ENCODE measurements at places on chromosomes 4 and X. TPM values are rescaled to one million over a fixed set of nuclear protein-coding genes. Genes with fewer than 3 reads are reported as not detected.
A peak's percentile ranks its signal among the peaks of the same experiment; 100 is the strongest.

GRCh38 chr4:52554612-52555355 lies 104.3 kb downstream of the USP46 start:
- DNase-seq: no peak

- no peak for DNase-seq
Observed at GRCh38 chr4:185599553-185600243, 64.4 kb upstream of the PDLIM3 start.

DNA sequence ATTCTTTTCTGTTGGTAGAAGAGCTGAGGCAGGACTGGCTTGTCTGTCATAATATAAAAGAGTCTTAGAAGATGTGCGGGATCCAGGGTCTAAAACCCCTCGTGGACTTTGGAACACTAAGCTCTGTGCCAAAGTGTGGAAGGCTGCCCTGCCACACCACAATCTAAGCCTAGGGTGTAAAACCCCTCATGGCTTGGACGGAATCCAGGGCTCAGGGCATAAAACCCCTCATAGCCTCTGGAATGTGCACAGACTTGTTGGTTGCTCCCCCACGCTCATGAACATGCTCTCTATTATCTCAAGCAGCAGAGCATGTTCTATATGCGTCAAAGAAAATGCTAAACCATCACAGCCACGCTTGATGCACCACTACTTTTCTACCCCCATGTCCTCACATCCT lies 483.6 kb downstream of the GABRG1 start:
- DNase-seq: no peak

DNA sequence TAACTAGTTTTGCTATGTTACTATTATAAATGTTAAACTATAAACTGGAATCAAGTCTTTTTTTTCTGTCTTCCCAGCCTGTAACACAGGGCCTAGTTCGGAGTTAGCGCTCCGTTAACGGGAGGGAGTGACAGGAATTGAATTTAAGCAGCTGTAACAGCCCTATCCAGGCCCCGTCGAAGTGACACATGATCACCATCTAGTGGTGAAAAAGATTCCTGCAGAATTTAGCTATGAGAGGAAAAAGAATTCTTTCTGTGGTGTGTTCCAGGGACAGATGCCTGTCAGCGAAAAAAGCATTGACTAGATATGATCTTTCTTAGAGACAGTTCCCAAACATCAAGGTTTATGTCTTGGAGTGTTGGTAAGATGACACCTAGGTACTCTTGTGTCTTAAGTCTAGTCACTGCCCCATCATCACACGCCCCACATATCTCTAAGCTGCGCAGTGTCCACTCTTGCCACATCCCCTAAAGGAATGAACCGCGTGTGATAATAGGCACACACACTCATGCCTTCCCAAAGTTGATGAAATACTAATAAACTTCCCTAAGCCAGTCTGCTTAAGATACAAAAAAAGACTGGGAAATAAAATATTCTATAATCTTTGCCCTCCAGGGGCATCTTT lies 2.1 kb downstream of the GAB3 start:
- peak; percentile 33 for DNase-seq

GRCh38 chr4:152646221-152646620 lies 33.6 kb downstream of the TMEM154 start:
- no peak for DNase-seq

DNA sequence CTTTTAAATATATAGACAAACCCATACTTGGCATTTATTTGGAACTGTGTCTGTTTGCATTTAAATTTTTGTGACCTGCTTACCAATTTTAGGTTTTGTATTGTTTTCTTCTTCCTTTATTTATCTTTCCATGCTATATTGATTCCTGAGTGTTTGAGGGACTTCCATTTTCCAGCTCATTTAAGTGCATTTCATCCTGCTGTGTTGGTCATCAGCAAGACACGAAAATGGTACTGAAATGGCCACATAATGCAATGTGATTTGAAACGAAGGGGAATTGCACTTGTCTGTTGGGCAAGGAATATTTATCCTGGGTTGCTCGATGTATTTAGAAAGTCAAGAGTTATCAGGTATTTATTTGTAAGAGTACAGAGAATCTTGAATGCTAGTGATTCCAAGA lies 524.3 kb upstream of the MAGEB2 start:
- DNase-seq: no peak

DNA sequence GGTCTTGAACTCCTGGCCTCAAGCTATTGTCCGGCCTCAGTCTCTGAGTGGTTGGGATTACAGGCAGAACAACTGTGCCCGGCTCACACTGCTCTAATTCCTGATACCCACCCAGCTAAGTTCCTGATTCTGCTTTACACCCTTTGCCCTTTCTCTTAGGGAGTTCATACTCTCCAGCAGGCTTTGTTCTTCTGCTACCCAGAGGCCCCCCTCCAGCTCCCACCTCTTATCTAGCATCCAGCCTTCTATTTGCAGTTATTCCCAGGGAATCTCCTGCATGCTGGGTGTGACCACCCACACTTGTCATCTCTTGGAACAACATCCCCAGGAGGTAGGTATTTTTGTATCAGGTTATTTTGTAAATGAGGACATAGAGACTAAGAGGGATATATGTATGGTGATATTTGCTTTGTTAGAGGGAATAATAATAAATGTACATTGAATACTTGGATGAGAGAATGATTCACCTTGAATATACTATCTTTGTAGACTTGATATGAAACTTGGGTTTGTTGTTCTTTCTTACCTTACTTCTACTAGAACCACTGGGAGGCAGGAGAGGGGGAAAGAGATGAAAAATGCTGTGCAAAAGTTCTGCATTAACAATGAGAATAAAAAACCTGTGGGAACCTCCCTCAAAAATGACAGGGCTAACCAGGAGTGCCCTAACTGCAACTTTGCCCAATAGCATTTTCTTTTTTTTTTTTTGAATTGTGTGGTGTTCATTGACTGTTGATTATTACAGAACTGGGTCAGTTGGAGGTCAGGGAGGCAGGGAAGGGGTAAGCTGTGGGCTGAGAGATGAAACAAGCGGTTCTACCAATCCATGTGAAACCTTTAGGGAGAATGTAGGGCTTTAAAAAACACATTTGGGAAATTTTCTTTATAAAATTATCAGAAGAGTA lies 157.4 kb downstream of the SPRY1 start:
- DNase-seq: no peak

DNA sequence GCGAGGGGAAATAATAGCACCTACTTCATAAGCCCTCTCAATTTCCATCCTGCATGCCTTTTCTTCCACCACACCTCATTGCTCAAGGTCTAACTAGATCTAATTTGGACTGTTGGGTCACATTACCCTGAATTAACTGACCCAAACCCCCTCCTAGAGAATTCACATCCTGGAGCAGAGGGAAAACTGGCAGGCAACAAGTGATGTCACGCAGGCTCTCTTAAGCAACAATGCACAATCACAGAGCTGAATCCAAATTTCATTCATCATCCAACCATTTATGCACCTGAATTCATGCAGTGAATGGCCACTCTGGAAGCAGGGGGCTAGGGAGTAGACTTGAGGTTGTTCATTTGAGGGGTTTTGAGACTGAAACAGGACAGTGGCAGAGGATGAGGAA lies 107.7 kb upstream of the HUWE1 start:
- no peak for DNase-seq

DNA sequence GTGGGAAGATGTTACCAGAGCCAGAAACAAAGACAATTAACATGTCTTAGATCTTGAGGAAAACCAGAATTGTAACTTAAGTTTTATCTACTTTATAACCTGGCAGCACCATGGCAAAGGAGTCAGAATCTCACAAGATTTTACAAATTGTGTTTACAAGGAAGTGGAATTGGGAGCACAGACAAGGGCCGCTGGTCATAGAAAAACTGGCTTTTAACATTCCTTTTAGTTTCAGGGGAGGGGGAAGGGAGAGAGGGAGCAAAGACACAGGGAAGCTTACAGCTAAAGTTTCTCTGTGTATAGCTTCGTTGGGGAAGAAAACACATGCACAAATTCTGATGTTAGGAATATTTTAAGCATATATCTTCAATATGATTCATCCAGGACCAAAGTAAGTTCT lies 10.3 kb upstream of the UGT2B11 start:
- DNase-seq: no peak

DNA sequence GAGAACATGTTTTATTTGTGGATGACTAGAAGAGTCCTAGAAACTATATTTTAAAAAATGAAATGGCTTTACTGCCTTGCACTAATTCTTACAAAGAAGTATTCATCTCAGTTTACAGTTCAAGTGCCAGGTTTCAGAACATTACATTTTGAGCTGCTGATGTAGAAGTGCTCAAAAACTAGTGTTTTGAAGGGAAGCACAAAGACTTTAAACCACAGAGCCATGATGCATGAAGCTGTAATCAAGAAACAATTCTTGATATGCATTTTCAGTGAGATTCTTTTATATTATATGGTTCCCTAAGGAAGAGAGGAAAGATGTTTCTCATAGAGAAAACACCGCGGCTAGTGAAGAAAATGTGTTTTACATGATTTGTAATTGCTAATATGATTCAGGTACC lies 1163.0 kb downstream of the RAPGEF2 start:
- no peak for DNase-seq

GRCh38 chr4:189940178-189941004 lies at the start of gene FRG1:
FRG1 (plus strand) TSS chr4:189940872; CDS start chr4:189941010, 138 bp downstream.
- DNase-seq: peak; percentile 96

GRCh38 chr4:159293811-159294515 lies 191.1 kb downstream of the RAPGEF2 start:
- no peak for DNase-seq

DNA sequence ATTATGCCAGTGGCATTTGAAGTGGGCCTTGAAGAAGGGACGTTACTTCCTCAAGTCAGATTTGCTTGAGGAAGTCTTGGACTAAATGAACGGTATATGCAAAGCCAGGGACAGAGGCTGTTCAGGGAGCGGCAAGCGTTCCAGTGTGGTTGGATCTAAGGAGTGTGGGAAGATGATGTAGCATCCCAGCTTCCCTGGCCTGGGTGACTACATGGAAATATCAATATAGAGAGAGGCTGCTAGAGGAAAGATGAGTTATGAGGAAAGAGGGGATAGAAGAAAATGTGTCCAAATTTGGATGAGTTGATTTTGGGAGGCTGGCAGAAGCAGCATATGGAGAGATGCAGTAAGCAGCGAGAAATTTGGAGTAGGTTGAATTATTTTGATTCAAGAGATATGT lies 432.5 kb upstream of the TENM3 start:
- no peak for DNase-seq

DNA sequence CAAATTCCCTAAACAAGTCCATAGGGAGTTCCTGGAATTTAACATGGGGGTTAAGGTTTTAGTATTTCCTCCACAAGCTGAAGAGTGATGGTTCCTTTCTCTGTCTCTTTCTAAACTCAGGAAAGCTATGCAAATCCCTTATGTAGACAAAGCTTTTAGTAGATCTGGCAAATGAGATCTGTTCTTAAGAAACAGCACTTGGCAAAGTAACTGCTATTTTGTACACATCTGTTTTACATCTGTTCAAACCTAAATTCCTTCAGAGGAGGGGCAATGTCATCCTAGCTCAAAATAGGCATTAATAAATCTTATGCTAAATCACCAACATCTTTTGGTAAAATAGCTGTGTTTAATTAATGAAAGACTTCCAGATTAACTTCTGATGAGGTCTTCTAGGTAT lies 137.8 kb upstream of the TBC1D9 start:
- no peak for DNase-seq

GRCh38 chr4:113248320-113248719 lies 198.9 kb downstream of the ANK2 start:
- no peak for DNase-seq

- DNase-seq: no peak
Observed at GRCh38 chr4:102525097-102525496, 23.9 kb downstream of the NFKB1 start.

GRCh38 chr4:17702641-17703040 lies 78.8 kb downstream of the FAM184B start:
- no peak for DNase-seq

DNA sequence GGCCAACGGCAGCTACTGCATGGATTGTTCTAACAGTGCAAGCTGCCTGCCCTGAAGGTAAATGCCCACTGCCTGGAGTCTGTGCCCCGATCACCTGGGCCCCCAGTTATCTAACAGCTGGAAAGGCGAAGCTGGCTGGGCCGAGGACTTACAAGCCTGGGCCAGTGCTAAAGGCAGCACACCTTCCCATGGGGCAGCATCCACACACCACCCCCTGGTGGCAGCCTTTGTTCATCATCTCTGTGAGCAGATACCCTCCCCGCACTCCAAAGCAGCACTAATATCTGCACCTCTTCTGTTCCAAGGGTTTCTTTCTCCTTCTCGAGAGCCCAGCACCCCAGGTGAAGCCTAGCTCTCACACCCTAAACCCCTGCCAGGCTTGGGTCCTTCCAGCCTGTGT lies 7.6 kb downstream of the SLC2A9 start:
- peak; percentile 48 for DNase-seq

GRCh38 chrX:149903889-149904748 lies 23.1 kb downstream of the MAGEA8 start:
- no peak for DNase-seq

GRCh38 chr4:184826691-184827270 lies 1.0 kb upstream of the ACSL1 start:
- DNase-seq: no peak

DNA sequence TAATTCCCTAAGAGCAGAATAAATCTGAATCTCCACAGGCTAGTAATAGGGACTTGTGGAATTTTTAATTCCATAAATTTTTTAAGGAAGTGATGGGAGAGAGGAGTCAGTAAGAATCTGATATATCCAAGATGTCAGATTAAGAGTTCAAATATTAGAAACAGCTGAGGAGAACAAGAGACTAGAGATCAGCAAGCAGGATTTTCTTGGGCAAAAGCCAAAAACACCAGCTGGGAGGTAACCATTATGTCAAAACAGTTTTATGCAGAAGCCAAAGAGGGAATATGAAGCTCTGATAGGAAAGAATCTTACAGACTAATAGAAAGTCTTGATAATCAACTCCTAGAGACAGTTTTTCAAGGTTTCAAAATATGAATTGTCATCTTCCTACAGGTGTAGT lies 72.2 kb upstream of the RBPJ start:
- DNase-seq: no peak

- no peak for DNase-seq
Observed at GRCh38 chrX:19256986-19257385, 86.7 kb upstream of the PDHA1 start.

The MAGEC1 gene
- total RNA-seq: not detected

The SPP1 gene
- 0.32 TPM for total RNA-seq

The COL4A5 gene
- total RNA-seq: not detected

The CENPVL3 gene
- 0.52 TPM for total RNA-seq

The CYLC1 gene
- not detected for total RNA-seq

The ZCCHC13 gene
- not detected for total RNA-seq

The PNMA6F gene
- not detected for total RNA-seq

The ELF4 gene
- 17.3 TPM for total RNA-seq

The TMEM185A gene
- 15.2 TPM for total RNA-seq

The CXorf38 gene
- total RNA-seq: 17.7 TPM

The HS6ST2 gene
- total RNA-seq: 0.39 TPM

The MAGEB2 gene
- not detected for total RNA-seq

The SPANXN3 gene
- not detected for total RNA-seq

Measured in activated naive CD8-positive, alpha-beta T cell treated with anti-CD3 and anti-CD28 coated beads for 36 hours (primary cell).